Coronary artery (tissue), 2 donors: ENCODE measurements at places on chromosomes 7 and 10.

- peak; percentile 82 for DNase-seq
Observed at GRCh38 chr10:103888113-103888841, 29.7 kb downstream of the STN1 start.

DNA sequence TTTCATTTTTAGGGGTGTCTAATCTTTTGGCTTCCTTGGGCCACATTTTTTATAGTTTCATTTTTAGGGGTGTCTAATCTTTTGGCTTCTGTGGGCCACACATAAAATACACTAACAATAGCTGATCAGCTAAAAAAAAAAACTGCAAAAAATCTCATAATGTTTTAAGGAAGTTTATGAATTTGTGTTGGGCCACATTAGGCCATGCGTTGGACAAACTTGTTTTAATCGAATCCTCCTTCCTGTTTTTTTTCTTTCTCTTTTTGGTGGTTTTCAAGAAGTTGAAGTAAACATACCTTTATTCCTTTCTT is 37.4 kb downstream of the ZNRF2 start:
- no peak for DNase-seq

DNA sequence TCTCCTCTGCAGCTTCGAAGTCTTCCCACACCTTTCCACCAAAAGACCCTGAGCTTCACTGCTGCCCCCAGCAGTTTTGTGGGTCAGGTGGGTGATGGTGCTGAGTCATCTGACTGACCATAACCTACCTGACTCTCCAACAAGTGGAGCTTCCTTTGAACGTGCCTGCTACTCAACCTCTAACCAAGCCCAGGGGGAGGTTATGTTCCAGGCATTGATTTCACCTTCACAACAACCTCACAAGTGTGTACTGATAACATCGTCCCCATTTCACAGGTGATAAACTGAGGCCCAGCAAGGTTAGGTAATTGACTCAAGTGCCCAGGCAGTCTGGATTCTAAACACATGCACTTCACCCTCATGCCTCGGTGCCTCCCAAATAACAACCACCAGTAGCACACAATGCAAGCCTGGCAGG is 66.7 kb downstream of the DLG5 start:
- DNase-seq = no peak

GRCh38 chr7:151228024-151228866 is 1.2 kb upstream of the ABCF2 start:
- DNase-seq = no peak

- DNase-seq = no peak
Observed at GRCh38 chr10:69065406-69066361, 22.2 kb upstream of the SRGN start.

GRCh38 chr10:102334101-102334500 is 61.4 kb upstream of the NFKB2 start:
- no peak for DNase-seq

- DNase-seq = no peak
Observed at GRCh38 chr7:2997014-2997413, 46.7 kb downstream of the CARD11 start.

- DNase-seq = no peak
Observed at GRCh38 chr7:132095111-132095765, 481.0 kb downstream of the PLXNA4 start.

DNA sequence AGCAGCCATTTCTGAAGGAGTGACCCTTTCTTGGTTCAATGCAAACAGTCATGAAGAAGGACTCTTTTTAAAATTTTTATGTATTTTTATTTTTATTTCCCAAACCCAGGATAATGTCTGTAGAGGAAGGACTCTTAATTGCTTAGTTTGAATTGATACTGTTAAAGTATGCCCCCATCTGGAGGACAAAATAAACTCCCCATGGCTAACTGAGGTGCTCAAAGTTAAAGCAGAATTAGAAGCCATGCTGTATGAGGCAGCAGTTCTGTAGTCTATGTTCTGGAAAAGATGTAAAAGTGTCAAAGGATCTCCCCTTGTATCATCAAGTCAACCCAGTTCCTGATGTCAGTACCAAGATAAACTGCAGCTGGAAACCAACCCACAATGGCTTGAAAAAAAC is 617.9 kb upstream of the GRM3 start:
- DNase-seq = no peak

GRCh38 chr10:86744067-86744725 is 12.2 kb upstream of the BMPR1A start:
- no peak for DNase-seq

- peak; percentile 49 for DNase-seq
Observed at GRCh38 chr7:83861-84632, 108.3 kb upstream of the FAM20C start.

DNA sequence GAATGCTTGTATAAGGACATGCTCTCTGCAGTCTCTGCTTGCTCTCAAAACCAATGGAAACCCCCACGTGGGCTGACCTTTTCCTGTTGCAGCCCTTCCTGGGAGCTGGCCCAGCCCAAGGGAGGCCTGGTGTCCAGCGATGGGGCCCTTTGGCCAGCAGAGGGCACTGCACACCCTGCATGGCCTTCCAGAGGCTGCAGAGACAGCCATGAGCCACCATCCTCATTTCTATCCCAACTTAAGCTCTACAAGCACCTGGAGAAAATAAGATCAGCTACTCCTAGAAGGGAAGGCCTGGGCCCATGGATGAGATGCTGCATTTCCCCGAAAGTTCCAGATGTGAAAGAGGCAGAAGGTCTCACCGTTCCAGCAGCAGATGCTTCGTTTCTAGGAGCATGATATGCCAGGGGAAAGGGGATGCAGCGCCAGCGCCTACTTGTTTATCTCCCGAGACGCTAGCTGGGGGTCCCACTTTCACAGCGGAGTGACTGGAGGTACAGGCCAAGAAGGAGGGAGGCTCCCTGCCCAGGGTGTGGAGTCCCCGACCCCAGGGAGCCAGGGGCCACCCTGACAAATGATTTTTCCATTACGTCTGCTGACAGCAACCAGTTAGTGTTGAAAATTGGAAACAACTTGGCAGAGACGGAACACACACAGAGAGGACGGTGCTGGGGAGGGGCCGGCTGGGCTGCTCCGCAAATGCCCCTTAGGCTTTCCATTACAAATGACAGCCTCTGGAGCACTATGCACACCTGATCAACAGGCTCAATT is 106.4 kb downstream of the ZRANB1 start:
- DNase-seq = peak; percentile 89

GRCh38 chr7:74604326-74605020 is 53.0 kb upstream of the GTF2I start:
- no peak for DNase-seq

DNA sequence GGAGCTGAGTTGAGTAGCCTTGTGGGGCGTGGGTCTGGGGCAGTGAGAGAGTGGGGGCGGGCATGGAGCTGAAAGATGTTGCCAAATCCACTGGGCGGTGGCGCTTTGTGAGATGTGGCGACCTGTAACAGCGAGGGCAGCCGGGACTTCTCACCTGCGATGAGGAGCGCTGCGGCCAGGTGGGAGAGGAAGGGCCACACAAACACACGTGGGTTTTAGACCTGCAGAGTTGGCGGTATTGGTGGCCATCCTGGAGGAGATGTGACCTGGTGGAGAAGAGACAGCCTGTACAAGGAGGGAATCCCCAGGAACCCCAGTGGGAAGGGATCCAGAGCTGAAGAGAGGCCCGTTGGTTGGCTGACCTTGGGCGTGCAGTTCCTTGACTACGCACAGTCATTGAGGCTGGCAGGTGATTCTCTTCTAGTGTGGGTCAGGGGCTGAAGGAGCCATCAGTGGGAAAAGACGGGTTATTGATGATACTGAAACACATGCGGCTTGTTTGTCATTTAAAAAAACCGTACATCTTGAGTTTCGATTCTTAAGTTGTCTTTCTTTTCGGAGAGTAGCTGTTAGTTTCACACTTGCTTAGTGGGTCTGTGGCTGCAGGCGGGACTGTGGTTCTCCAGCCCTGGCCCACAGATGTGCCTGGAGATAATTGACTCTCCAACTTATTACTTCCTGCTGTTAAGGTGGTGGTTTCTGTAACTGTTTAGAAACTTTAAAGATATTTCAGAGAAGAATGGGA is 2.4 kb downstream of the CHST12 start:
- no peak for DNase-seq

GRCh38 chr7:21084286-21084685 is 297.6 kb upstream of the SP8 start:
- DNase-seq = no peak

DNA sequence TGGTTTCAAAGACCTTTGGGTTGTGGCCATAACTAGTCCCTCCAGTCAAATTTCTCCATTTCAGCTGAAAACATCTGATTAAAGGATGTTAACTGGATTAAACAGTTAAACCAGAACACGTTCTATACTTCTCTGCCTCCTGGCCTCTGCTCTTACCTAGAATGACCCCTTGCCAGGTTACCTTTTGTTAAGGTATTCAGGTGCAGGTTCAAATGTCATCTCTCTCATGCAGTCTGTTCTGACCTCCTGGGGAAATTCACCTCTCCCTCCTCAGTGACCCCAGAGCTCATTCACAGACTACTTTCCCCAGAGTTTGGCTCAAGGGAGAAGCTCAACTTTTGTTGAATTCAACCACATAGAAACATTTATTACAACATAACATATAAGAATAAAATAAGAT is 67.8 kb downstream of the RELN start:
- DNase-seq = no peak

DNA sequence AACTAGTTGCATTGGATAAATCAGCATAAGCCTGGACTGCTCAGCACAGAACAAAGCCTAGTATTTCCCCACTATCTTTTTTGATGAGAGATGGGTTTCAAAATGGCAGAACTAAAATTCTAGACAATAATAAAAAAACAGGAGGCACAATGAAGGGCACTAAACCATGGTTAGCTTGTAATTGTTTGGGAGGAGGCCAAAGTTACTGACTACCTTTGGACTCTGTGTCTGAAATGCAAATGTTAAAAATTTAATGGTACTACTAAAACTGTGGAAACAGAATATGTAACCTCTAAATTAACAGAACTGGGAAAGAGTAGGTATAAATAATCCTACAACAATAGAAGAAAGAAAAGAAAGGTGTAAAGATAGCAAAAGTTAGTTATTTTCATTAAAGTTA is 13.0 kb downstream of the ADAM12 start:
- no peak for DNase-seq
